HS-27A (cell line): ENCODE measurements at places on chromosomes 5 and 9.

DNA sequence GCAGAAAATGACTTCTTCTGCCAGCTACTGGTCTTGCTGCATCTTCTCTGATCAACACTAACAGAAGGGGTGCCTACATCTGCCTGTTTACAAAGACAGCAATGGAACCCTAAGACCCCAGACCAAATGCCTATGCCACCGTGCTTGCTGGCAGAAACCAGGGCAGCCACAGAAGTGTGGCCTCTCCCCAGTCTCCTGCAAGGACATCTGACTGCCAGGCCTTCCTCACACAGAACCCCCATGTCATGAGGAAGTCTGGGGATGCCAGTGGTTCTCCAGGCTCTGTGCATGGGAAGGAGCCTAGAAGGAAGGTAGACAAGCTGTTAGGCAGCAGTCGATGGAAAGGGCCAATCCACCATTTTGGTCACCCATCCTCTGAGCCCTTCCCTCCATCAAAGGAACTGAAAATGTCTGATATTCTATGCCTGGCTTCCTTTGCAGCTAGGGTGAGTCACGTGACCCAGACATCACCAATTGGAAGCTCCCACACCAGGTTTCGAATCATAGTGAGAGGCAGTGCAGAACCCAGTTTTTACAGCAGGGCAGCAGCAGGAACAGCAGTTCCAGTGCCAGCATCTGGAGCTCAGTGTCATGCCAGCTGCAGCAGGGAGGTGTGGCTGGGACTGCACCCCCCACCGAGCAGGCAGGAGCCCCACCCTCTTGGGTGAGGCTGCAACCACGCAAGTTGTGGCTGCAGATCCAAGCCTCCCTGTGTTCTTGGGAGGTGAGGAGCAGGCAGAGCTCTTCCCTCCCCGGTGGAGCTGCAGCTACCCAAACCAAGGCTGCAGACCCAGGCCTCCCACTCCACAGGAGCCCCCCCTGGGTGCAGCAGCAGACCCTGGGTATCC lies 123.4 kb downstream of the OLFM1 start:
- DNase-seq = no peak

GRCh38 chr9:136664000-136664915 lies 1.5 kb downstream of the EGFL7 start:
- DNase-seq = no peak

DNA sequence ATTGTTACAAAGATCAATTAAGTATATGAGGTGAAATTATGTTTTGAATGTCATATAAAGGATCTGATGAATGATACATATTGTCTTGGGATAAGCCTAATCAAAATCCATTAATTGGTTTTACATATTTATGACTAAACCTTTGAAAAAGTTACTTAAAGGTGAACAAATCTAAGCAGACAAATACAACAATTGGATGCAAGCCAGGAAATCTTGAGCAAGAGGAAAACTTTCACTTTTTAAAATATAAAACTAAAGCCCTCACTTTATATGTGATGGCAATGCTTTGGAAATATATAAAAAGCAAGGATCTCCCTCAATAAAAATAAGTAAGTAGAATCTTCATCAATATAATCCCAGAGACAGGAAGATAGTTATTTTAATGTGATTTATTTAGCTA lies 80.1 kb downstream of the EDIL3 start:
- no peak for DNase-seq

GRCh38 chr5:96747720-96748119 lies 60.0 kb downstream of the ERAP1 start:
- no peak for DNase-seq
